ENCODE measurements at places on chromosomes 2 and 18.
A peak's percentile ranks its signal among the peaks of the same experiment; 100 is the strongest.

DNA sequence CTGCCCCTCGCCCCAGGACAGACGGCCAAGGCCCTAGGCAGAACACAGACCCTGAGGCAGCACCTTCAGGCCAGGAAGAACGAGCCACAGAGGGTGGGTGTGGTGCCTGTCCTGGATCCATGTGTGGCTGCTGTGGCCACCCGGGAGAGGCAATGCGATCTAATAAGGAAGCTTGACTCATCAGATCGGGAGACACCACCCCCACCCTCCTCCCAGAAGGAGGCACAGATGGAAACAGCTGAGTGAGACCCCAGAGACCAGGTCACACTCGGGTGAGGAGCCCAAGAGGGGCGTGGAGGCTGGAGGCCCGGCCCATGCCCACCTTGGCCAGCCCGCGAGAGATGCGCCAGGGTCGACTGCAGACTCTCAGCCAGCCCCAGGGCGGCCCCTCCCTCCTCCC, 20.3 kb downstream of the KCNG2 start:
- no peak for DNase-seq

- no peak for DNase-seq
Measured at GRCh38 chr2:100359576-100359975, 37.3 kb upstream of the LONRF2 start.

DNA sequence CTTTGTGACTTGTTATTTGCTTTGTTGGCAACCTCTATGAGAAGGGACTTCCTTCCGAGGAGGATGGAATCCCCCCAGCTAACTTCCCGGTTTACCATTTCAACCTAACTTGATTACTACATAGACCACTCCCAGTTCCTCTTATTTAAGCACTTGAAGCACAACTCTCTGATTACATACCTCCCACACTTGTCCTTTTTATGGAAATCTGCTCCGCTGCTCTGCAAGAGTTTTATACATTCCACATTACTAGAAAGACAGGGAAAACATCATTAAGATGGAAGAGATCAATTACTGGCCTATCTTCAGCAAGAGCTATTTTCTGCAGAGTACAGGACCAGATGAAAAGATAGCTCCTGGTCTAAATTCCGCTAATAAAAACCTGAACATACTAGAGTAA, 160.0 kb upstream of the PGAP1 start:
- DNase-seq = no peak

- DNase-seq = no peak
Measured at GRCh38 chr2:233766416-233766815, 6.3 kb downstream of the UGT1A1 start.

DNA sequence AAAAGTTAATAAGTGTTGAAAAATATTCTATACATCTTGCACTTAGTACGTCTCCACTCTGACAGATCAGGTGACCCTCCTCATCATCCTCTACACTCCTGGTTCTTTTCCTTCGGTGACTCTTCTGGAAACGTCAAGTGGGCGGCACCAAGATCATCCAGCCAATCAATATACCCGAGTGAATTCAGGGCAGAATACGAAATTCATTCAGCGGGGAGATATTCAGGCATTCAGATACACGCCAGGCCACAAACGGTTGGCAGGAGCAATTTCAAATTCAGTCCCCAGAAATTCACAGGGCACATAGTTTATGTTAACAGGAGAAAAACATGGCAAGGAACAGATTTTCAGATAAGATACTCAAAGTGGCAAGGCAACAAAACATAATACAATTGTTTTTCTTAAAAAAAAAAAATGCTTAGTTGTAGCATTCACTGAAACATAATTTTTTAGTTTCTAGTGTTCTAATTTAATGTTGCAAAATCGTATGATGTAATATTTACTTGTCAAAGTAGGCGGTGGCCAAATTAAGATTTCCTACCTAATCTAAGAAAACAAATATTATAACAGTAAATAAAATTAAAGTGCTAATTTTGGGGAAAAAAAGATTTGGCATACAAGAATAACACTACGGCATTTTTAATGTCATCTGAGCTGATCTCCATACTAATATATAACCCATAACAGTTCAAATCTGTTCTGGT, 4.2 kb downstream of the CLK1 start:
- DNase-seq = no peak

GRCh38 chr2:121387591-121388325, 102.8 kb upstream of the TFCP2L1 start:
- DNase-seq = no peak

- no peak for DNase-seq
Measured at GRCh38 chr18:45920367-45920766, 46.8 kb downstream of the EPG5 start.

DNA sequence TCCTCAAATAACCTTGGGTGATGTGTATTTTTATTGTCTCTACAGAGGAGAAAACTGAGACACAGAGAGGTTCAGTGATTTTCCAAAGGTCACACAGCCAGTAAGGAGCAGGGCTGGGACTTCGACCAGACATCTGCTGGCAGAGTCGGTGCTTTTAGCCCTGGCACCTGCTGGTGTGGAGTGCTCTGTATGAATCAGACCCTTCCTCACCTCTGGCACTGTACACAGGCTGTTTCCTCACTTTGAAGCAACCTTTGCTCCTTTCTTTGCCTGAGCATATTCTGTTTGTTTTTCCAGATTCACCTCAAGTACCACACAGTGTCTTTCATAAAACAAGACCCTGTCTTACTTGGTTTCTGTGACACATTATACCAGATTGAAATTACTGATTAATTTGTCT, 107.9 kb downstream of the DPP10 start:
- no peak for DNase-seq

DNA sequence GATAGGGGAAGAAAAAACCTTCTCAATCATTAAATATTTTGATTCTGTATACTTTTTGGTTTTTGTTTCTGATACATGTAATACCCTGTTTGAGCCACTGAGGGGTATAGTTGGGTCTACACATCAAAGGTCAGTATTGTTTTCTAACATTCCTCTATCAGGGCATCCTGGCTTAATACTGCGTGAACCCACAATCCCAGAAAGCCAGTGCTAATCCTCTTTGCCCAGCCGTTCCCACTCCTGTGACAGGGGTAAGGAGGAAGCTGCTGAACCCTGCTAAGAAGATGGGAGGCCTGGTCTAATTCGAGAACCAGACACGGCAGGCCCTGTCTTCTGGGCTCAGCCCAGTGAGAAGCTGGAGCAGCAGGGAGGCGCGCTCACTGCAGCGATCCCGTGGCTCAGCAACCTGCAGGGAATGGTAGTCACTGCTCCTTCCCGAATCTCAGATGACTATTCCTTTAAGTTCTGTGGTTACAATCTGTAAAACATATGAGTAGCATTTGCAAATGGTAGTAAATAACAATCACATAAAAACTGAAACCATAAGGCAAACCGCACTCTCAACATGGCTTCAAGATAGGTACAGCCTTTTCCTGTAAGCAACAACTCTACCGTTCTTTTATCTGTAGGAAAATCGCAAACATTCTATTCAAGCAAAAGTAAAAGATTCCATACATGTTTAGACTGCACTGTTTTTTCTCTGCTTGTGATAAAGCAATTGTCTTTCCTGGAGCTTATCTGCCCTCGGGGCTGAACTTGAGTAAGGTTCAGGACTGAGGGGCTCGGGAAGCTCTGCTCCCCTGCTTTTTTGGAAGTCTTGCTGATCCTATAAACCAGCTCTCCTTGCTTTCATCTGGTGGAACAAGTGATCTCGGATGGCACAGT, 87.0 kb downstream of the EPB41L3 start:
- DNase-seq = no peak

- DNase-seq = peak; percentile 32
Measured at GRCh38 chr18:21191596-21192307, 50.3 kb upstream of the GREB1L start.

DNA sequence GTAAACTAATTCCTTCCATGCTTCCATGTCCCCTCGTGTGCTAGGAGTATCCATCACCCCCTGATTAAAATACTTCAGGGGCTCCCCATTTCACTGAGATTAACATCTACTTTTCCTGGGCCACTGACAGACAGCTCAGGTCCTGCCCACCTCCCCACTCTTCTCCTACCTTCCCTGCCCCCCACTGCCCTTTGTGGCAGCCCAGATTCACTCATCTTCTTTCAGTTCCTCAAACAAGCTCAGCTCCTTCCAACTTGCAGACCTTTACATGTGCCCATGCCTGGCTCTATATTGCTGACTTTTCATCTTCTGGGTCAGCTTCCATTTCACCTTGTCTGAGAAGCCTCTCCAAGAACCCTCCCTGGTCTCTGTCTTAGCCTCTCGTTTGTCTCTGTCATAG, 12.0 kb downstream of the RUFY4 start:
- DNase-seq = no peak

Measured in Jurkat, Clone E6-1 (cell line).